ENCODE measurements at places on chromosomes 3 and 15.

DNA sequence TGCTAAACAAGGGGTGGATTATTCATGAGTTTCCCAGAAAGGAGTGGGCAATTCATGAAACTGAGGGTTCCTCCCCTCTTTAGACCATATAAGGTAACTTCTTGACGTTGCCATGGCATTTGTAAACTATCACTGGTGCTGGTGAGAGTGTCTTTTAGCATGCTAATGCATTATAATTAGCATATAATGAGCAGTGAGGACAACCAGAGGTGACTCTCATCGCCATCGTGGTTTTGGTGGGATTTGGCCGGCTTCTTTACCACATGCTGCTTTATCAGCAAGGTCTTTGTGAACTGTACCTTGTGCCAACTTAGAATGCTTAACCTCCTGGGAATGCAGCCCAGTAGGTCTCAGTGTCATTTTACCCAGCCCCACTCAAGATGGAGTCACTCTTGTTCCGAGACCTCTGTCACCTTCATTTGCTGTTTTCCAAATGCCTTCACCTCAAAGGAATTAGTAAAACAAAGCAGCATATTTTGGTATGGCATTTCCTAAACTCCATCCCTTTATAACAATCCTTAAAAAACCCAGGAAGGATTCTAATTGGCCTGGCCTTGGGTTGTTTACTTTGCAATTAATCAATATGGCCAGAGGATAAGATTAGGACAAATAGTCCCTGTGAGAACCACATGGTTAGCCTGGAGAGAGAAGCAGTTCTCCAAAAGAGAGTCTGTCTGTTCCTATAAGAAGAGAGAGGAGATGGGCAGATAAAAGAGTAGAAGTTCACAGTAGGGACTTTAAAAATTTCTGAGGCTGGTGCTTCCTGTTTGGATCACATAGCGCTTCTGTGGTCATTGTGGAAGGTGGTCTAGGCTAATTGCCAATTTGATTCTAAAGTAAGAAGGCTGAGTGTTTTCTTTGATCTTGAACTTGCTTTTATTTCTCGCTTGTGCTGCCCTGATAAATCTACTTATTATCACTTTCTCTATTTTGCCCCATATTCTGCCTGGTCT lies 155.2 kb upstream of the EOMES start:
- no peak for DNase-seq

GRCh38 chr3:66402596-66403290 lies 98.1 kb downstream of the LRIG1 start:
- no peak for DNase-seq

GRCh38 chr3:71478568-71478967 lies 105.0 kb downstream of the FOXP1 start:
- DNase-seq, result no peak

GRCh38 chr3:186839874-186840641 lies 2.5 kb upstream of the ADIPOQ start:
- peak; percentile 85 for DNase-seq

DNA sequence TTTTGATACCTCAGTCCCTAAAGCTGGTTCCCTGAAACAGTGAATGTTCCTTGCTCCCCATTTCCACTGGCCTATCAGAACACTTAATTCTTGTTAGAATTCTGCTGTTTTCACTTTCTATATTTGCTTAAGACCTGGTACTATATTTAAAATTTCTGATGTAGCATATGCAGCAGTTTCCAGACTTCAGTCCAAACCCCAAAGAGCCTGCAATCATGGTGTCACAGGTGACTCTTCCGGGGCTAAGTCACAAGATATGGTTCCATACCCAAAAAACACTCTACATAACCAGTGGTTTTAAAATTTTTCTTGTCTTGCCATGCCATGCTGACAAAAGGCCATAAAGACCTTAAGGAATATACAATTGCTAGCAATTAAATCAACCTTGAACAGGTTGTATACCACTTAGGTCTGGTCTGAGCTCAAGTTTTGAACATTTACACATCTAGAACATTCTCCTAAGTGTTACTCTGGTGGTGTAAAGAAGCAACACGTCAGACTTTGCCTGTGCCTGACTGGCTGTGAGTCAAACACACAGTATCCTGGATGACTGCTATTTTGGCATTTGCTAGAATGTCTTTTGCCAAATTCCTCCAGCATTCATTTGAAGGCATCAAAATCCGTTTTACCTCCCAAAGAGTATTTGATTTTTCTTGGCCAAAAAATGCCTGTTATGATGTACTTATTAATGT lies 160.0 kb downstream of the FRMD5 start:
- DNase-seq, result no peak

DNA sequence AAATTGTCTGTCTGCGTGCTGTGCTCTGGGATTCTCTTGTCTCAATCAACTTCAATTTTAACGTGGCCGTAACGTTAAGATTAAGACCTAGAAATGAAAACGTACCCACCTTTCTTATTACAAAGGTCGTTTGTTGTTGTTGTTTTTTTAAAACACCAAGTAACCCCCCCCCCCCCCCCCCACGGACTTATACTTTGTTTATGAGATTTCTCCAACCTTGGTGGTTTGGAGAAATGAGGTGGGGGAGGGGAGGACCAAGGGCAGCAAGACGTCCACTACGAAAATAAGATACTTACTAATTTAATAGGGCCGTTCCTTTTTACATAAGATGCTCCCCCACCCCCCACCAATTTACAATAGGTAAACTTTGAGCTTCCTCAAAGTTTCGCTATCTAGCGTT lies 244.4 kb upstream of the TOPAZ1 start:
- no peak for DNase-seq

DNA sequence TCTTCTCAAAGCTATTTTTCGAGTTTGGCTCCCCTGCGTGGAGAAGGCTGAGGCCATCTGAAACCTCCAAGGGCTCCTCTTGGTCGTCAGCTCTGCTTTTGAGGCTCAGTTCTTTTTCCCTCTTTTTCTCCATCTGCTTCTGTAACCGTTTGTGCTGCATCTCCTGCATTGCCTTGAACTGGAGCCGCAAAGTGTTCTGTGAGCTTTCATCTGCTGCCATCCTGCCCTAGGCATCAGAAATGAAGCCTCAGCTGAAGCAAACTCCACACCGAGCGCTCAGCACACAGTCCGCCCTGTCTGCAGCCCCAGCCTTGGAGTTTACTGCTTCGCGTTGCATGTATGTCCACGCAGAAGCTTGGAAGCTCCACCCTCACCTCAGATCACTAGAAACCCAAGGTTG lies 14.9 kb downstream of the CCDC13 start:
- no peak for DNase-seq

GRCh38 chr15:40008061-40008765 lies 30.8 kb downstream of the SRP14 start:
- DNase-seq, result no peak

GRCh38 chr15:99546441-99547100 lies 19.2 kb upstream of the MEF2A start:
- DNase-seq, result no peak

DNA sequence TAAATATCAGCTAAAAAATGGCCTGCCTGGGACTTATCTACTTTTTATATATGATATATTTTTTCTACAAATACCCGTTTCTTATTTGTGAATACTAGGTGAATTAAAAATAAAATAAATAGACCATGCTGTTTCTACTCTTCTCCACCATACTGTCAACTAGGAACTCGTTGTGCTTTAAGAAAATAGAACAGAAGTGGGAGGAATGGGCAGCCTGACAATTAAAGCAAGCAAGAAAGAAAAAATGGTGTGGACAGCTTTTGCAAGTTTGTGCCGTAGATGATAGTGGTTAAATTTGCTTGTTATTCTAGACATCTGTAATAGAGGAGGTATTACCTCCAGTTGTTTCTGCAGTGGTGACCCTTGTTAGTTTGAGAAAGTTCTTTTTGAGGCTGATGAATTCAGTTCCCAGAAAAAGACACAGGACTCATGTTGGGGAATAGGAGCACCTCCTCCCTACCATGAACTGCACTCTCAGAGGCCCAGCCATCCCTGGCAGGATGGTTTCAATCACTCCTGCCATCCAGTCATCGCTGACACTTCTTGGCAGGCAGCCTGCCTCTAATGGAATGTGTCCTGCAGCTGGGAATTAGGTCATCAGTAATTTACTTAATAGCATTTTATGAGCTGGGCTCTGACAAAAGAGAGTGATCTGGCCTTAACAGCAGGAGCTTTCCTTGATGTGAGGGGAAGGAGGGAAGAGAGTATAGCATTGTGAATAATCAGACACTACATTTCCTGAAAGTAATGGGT lies 105.0 kb upstream of the GAP43 start:
- DNase-seq, result no peak

DNA sequence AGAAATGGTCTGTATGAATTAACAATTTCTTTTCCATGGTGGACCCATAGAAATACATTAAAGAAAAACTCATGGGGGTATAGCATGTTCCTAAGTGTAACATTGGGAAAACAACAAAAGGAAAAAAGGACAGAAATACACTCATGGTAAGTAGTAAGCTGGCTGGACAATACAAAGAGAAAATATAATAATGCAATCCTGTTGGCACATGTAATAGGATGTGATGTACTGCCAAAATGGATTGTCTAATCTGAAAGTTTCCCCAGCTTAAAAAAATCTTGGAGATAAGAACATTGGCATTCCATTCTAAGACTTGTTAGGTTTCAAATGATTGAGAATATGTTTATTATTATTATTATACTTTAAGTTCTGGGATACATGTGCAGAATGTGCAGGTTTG lies 128.1 kb downstream of the MBNL1 start:
- no peak for DNase-seq

DNA sequence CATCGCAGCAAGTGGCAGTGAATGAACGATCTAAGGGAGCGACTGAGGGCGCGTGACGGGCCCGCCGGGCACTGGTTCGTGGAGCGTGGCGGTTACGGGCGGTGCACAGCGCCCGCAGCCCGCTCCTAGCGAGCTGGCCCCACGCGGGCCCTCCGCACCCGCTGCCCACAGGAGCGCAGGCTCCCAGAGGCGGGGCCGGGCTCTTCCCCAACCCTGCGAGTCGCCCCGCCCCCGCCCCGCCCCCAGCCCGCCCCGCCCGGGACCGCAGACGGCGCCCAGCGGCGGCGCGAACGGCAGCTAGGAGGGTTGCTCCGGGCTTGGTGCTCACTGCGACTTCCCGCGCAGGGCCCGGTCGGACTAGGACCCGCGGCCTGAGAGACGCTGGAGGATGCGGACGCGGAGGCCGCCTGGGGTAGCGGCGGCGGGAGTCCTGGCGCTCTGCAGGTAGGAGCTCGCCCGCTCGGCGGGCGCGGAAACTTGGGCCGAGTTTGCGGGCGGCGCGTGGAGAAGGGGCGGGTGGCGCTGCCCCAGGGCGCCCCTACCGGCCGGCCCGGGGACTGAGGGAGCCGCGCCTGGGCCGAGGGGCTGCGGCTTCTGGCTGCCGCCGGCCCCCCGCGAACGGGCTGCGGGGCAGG lies at the start of gene C15orf39:
TSS of gene C15orf39 (plus strand) at position 267 of the 635 bp plus-strand sequence. CDS start 4,167 bp downstream, outside the sequence.
- DNase-seq, result peak; percentile 85

DNA sequence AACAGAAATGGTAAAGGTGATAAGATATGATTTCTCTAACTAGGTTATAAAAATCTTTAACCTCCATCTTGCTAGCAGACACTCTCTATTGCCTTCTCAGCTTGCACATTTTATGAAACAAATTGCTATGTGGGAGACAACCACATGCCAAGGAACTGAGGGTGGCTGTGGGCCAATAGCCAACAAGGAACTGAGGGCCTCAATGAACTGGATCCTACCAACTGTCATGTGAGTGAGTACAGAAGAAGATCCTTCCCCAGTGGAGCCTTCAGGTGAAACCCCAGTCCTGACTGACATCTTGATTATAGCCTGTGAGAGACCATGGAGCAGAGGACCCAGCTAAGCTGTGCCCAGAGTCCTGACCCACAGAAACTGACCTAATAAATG lies 129.2 kb upstream of the LRIG1 start:
- no peak for DNase-seq
